ENCODE measurements at places on chromosomes 7 and 10. TPM values are rescaled to one million over a fixed set of nuclear protein-coding genes. Genes with fewer than 3 reads are reported as not detected.

The ARHGAP22 gene
- 3.6 TPM for polyA plus RNA-seq

The COX19 gene
- 5.8 TPM for polyA plus RNA-seq

The NXPH1 gene
- 0.14 TPM for polyA plus RNA-seq

The FZD8 gene
- polyA plus RNA-seq = 6.9 TPM

The SCIN gene
- polyA plus RNA-seq = 0.47 TPM

The PODXL gene
- 638 TPM for polyA plus RNA-seq

The CNNM2 gene
- 13.7 TPM for polyA plus RNA-seq

The HTRA1 gene
- polyA plus RNA-seq = 20.1 TPM

The IGFBP1 gene
- not detected for polyA plus RNA-seq

The ARHGAP21 gene
- polyA plus RNA-seq = 14.4 TPM

The RARRES2 gene
- polyA plus RNA-seq = 441 TPM

The VPS37D gene
- 6.9 TPM for polyA plus RNA-seq

The BET1 gene
- 20.6 TPM for polyA plus RNA-seq

Measured in H1 (cell line).